ENCODE measurements at places on chromosomes 1 and 21.

DNA sequence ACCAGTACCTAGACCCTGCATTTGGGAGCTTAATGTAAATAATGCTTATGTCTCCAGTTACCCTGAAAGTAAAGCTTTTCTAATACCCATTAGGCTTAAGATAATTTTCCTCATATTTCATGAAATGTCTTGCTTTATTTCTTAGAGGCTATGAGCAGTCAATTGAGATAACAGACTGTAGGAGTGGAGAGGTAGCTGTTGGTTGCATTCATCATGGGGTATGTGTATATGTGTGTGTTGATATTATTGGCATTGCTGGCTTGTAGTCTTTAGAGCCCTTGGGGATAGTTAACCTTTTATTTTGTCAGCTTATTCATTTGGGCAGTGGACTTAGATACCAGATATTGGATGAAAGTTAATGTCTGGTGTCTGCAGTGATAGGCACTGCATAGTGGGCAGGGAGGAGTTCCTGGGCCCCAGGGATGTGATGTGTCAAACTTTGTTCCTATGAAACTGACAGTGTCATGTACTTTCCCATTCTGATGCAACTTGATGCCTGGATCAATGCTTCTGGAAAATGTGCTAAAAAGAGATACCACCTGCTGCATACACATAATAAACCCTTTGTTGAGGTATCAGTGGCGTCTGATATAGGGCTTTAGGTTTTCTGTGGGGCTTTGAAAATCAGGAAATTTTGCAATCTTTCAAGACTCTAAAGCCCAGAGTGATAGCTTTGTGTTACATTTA lies 83.9 kb downstream of the MAST2 start:
- no peak for DNase-seq

DNA sequence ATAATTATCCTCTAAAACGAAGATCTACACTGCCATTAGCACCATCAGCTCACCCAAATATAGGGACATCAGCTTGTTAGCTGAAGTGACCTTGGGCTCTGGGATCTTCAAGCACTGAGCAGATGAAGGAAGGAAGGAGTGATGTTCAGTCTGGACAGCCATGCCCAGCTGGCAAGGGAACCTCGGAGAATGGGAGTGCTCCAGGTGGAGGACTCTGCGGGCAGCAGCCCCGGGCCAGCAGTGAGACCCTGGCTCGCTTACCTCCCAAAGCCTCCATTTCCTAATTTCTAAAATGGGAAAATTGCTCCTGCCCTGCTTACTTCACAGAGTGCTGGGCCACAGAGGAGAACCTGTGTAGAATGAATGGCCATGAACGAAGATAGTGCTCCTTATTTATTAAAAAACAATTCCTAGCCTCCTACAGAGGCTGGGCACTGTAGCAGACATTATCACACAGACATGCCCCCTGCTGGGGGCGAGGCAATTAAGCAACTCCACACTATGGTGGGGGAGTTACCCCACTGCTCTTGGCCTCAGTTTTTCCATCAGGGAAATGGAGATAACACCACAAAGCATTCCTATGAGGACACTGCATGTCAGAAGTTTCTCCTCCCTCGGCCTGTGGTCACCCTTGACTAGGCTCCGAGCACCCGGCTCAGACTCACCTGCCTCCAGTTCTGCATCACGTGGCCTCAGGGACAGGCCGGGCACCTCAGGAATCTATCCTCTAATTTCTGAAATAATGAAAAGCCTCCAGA lies 117.6 kb downstream of the KCNN3 start:
- DNase-seq = no peak

DNA sequence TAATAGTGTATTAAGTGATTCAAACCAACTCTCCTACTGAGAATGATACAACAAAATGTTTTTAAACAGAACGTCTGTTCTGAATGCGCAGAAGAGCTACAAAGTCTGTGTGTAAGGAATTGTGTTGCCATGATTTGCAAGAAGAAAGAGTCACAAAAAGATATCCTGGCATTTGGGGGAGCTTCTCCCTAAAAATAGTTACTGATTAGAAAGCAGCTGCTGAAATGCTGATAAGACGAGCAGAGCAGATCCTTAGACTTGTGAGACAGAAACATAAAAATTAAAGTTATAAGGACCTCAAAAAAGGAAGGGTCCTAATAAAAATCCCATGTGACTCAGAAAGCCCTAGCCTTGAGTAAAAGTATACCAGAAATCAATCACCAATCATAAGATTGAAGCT lies 54.9 kb upstream of the CRB1 start:
- no peak for DNase-seq

DNA sequence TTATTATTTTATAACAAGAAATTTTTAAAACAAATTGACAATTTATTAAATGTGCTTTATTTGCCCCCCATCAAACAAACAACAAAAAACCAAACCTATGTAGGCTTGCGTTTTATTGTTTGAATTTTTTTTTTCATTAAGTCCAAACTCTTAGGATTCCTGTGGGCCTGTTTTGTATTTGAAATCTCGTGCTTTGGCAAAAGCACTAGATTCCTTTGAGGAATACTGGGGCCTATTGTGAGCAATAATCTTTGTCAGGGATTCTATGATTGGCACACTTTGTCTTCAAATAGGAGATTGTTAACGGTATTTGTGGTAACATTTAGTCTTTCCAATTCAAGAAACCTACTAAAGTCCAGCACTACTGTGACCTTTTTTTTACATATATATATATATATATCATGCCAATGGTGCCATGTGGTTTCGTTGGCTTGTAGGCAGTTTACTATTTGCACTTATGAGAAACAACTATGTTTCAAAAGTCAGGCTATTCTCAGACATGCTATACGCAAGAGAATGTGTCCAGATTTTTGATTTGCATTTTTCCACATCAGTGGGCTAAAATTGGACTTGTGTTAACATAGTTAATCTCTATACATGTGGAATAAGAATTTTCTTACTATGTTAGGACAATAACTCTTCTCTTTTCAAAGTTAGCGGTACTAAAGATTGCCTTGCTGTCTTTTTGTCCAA lies 70.4 kb upstream of the GREM2 start:
- no peak for DNase-seq

GRCh38 chr21:16377857-16378256 lies 648.1 kb downstream of the USP25 start:
- DNase-seq = no peak

Data from DMS53 (cell line).